ENCODE measurements at places on chromosomes 7 and 10.

GRCh38 chr7:74029089-74029785 lies 1.3 kb downstream of the ELN start:
- DNase-seq = no peak

DNA sequence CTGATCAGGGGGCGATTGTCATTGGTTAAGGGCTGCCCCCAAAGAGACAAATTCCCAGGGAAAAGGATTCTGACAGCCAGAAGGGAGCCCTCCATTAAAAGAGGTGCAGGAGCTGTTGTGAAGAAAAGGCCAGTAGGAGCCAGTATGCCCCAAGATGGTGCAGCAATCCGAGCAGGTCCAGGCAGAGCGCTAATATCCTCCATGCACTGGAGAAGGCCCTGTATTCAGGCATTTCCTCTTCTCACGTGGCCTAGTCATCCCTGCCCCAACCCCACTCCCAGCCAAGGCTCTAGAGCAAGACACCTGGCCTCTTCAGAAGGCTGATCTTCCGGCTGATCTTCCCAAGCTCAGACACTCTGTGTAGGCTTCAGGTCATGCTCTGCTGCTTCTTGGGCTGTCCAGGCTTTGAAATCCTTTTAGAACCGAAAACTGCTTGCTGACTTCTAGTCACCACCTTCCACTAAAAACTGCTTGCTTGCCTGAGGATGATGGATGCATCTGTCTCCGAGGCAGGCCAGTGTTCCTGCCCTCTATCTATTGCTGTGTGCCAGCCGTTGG lies 77.4 kb downstream of the CYP26A1 start:
- DNase-seq = no peak

DNA sequence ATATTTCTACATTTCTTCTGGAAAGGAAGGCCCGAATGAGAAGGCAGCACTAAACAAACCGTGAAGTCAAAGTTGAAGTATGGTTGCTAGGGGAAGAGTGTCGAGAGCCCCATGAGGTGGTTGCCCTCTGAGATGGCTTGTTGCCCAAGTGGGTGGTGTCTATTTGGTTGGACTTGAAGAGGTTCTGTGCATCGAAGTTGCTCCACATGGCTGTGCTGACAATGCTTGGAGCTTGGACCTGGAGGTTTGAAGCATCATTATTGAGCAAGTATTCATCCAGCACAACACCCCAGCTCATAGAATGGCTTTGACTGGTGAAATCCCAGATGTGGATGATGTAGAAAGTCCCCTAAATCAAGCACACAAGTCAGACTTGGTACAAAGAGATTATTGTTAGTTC lies 165.2 kb upstream of the CDCA7L start:
- DNase-seq = no peak

GRCh38 chr10:25555865-25556264 lies 378.2 kb upstream of the MYO3A start:
- DNase-seq = no peak

- DNase-seq = no peak
Measured at GRCh38 chr7:29039821-29040578, 81.9 kb upstream of the TRIL start.

- DNase-seq = peak; percentile 47
Measured at GRCh38 chr10:93080350-93081046, 6.8 kb downstream of the CYP26A1 start.

DNA sequence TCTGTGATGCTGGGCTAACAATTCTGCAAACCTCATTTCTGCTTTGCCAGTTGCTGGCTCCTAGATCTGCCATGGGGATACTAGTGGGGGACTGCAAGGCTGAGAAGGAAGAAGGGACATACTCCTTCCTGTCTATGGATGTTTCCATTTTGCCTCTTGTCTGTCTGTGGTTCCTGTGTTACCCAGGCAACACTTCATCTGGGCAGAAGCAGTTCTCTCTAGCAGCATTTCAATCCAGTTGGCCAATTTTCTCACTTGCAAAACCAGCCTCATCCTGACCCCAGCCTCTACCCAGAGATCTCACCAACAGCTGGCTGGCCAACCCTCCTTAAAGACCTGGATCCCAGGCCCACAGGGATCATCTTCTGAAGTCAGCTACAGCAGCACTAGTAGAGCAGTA lies 131.7 kb downstream of the DOCK4 start:
- DNase-seq = no peak

DNA sequence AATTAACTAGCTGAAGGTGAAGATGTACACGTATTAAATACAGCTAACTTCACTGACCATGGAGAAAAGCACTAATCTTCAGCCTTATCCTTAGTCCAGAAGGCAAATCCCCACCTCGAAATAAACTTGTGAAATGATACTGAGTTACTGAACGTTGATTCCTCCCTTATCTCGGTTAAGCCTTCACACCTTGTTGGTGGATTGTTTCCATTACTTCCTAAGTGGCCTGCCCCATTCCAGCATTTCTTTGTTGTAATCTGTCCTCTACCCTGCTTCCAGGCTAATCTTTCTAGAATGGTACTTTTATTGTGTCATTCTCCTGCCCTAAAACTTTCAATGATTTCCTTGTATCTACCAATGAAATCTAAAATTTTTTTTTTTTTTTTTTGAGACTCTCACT lies 68.6 kb downstream of the BUB3 start:
- DNase-seq = no peak

- DNase-seq = no peak
Measured at GRCh38 chr10:131730771-131731497, 169.9 kb upstream of the PPP2R2D start.

GRCh38 chr10:126634347-126634746 lies 36.1 kb downstream of the C10orf90 start:
- no peak for DNase-seq

DNA sequence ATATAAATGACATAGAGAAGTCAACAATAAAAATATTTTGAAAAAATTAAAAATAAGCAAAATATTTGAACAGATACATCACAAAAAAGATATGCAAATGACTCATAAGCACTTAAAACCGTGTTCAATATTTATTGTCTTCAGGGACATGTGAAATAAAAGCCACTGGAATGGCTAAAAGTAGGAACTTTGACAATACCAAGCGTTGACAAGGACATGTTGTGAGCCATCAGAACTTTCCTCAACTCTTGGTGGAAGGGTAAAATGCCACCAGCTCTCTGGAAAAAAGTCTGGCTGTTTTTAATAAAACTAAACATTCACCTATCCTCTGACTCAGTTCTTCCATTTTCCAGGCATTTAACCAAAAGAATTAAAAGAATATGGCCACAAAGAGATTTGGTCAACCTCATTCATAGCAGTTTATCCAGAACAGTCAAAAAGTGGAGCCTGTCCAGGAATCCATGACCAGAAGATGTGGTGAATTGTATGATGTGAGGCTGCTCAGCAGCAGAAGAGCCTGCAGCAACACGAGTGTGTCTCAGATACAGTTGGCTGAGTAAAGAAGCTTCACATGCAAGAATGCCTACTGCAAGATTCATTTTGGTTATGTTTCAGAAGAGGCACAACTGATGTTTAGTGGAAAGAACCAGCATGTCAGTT lies 7.1 kb upstream of the KLF6 start:
- DNase-seq = no peak

DNA sequence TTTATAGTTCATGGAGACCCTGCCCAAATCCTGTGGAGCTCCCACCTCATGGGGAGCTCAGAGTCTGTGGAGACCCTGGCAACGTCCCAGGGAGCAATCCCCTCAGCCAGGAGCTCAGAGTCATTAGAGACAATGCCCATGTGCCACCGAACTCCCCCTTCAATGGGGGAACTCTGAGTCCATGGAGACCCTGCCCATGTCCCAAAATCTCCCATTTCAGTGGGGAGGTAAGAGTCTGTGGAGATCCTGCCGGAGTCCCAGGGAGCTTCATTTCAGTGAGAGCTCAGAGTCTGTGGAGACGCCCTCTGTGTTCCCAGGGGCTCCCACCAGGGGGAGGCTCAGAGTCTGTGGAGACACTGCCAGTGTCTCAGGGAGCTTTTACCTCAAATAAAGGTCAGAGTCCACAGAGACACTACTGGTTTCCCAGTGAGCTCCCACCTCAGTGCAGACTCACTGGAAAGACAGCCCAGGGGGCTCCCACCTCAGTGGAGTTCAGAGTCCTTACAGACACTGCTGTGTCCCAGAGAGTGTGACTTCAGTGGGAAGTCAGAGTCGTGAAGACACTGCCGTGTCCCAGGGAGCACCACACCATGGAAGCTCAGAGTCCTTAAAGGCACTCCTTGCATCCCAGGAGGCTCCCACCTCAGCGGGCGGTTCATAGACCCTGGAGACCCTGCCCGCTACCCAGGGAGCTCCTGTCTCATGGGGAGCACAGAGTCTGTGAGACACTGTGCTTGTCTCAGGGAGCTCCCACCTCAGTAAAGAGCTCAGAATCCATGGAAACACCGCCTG lies 5.0 kb downstream of the MYO1G start:
- peak; percentile 66 for DNase-seq

GRCh38 chr10:43264344-43264964 lies 2.4 kb downstream of the RASGEF1A start:
- DNase-seq = no peak
